ENCODE measurements at places on chromosomes 5 and 9.
A peak's percentile ranks its signal among the peaks of the same experiment; 100 is the strongest.

DNA sequence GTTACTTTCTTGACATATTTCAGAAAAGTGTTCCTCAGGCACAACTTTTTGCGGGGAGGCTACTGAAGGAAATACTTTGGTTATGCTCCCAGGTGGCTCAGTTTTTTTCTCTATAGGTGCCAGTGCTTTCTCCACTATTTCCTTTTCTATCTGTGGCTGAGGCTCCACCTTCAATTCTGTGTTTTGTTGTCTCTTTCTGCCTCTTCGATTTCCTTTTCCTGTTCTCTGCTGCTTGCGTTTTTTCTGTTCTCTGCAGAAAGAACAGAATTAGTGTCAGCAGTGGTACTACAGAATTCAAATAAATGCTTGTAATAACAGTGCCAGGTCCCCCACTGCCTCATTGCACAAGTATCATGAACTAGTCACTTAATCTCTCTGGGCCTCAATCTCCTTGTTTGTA, 7.0 kb downstream of the HEMGN start:
- no peak for DNase-seq

- no peak for DNase-seq
Measured at GRCh38 chr9:5920860-5921328, 30.2 kb downstream of the MLANA start.

DNA sequence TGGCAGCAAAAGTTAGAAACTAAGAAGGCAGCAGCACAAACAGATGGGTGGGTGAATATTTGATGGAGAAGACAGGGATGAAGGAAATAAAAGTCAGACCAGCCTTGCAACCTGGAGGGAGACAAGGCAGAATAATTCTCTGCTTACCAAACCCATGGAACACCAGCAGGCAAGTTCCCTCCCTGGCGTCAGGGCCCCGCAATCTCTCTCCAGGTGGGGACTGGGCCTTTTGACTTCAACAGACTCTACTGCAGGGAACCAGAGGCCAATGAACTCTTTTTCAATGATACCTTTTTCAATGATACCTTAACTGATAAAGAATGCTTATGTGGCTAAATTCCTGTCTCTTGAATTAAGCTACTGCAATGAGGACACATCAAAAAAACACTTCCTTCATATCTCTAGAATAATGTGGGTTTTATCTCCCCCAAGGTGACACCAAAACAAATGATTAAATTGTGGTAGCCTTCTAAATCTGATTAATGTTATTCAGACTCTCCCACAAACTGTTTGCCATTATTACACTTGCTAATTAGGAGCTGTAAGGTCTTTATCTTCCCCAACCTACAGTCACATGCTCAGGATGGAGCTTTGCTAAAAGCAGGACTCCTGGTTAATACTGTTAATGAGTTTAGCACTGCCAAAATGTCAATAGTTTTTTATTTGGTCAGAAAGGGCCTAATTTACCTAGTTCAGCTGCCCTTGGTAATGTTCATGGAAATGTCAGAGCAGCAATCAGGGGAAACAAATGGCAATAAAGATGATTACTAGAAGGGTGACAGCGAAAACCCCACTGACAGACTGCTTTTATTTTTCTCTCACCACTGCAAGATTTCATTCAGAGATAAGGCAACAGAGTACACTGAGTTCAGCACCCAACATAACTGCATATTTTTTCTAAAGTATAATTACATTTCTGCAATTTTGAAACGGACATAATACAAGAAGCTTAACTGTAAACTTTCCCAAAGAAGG, 165.5 kb downstream of the TSSK1B start:
- no peak for DNase-seq

DNA sequence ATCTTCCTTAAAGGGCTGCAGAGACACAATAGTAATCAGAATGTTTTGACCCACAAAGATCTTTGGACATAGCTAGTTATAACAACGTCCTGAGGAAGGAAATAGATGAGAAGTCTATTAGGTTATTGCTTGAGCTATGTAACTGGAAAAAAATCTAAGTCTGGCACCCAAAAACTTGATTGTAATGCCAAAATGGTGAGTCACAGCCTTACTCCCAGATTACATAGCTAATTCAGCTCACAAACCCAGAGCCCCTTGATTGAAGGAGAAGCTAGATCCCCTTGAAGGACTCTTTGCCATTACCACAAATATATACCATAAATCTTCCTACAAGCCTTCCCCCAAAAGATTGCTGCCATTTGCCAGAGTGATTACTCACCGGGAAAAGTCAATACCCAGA, 341.8 kb upstream of the KIF2A start:
- peak; percentile 13 for DNase-seq

GRCh38 chr9:123940721-123941523, 11.0 kb upstream of the DENND1A start:
- no peak for DNase-seq

DNA sequence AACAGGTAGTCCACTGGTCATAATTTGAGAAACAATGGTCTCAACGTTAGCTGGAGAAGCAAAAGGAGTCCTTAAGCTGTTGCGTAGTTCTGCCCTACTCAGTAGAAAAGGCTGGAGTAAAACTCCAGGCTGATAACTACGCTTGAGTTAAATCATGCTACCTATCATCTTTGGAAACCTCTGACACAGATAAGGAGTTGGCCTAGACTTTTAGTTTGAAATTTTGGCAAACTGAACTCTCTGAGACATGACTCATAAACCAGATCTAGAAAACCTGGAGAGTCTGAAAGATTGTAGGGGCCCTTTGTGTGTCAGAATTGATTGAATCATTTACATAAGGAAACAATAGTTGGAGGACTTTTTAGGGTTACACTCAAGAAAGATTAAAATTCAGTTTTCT, 26.3 kb downstream of the NMUR2 start:
- DNase-seq: no peak

DNA sequence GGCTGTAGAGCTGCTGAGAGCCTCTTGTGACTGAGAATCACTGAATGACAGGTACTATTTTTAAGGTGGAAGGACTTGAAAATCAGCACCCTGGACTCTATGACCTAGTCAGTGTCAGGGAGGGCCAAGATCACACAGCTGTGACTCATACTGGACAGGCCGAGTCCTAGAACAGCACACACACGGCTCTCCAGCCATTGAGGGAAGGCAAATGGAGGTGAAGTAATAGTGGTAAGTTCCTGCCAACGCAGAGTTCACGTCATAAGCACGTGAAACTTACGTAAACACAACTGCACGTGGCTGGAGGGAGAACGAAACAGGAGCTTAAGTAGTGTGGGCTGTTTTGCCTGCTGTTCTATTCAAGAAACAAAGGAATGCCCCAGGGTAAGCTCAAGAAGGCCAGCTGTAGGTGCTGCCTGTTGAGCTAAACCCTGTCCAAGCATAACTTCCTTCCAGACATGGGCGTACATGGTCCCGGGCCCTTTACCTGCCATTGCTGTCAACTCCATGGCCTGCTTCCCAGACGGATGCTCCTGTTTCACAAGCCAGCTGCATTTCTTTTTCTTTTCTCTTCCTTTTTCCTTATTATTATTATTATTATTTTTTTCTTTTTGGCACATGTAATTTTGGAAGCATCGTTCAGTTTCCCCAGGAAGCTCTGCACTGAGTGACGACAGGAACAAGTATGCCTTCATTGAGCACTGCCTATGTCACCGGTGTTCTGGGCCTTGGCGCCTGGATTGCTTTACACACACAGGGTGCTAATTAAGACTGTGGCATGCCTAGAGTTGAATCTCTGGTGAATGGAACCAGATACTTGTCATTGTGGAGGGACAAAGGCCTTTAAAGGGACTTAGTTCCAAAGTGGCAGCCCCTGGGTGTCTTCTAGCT, 10.2 kb upstream of the LCP2 start:
- DNase-seq: no peak

DNA sequence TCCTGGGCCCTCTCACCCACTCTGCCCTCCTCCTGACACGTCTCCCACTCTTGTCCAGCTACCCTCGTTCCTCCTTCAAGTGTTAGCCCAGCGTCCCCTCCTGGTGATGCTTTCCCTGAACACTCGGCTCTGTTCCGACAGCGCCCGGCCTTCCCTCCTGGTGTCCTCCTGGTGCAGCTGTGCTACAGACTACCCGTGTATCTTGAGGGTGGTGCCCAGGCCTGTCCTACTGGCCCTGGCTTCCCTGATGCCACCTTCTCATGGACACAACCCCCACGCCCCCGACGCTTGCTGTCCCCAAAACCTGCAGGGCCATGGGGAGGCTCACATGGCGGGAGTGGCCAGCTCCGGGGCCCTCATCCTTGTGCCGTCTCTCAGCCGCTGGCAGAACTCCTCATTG, 21.4 kb upstream of the SCGB3A1 start:
- no peak for DNase-seq

- no peak for DNase-seq
Measured at GRCh38 chr5:88679638-88680037, 203.3 kb downstream of the MEF2C start.

DNA sequence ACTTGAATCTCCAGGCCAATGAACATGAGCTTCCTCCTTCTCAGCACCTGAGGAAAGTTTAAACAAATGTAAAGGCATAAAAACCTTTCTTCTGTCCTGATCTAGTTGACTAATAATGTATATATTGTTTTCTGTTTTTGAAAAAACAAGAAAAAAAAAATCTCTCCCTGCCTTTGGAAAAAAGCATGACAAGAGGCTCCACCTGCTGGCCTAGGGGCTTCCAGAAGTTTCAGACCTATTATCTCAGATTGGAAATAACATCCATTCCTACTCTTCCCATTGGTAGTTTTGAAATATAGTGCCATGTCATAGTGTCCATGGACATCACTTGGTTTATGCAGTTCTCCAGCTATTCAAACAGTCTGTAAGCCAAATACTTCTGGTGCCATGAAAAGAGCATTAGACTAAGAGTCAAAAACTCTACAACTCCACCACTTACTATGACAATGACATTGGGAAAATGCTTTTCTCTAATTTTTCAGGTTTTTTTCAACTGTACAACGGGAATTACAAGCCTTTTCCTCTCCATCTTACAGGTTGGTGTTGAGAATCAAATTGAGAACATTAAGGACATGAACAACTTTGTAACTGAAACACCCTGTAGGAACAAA, 409.6 kb upstream of the MPDZ start:
- no peak for DNase-seq

- no peak for DNase-seq
Measured at GRCh38 chr9:128633601-128634000, 23.0 kb downstream of the DYNC2I2 start.

DNA sequence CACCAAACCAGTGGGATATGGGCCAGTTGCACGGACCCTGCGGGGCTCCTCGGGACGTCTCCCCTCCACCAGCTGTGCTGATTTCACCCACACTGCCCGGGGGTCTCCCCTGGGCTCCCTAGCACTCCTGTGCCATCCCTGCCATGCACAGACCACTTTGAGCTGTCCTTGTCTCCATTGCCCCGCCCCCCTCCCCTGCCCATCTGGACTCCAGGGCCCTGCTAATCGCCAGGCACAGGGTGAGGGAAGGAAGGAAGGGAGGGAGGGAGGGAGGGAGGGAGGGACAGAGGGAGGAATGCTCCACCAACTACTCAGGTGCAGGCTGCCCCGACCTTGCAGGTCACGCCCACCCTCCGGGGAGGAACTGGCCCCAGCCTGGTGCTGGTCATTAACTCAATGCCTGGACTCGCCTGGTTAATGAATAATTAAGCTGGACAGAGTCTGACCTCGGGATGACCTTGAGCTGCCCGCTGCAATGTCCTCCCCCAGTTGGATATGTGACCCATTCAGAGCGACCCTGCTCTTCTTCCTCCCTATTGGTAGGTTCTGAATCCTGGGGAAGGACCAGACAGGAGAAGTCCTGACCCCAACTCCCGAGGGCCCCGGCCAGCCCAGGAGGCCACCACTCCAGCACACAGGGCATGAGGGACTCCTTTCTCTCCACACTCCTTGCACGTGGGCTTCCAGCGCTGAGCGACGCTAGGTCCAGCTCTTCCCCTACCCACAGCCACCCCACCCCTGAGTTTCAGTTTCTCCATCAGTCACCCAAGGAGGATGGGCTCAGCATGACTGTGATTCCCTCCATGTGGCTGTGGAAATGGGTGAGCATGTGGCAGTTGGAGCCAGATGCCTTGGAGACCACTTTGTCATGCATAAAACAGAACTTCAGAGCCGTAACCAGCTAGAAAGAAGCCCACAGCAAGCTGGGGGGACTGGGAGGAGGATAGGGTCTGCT, 62.1 kb downstream of the C9orf50 start:
- no peak for DNase-seq

DNA sequence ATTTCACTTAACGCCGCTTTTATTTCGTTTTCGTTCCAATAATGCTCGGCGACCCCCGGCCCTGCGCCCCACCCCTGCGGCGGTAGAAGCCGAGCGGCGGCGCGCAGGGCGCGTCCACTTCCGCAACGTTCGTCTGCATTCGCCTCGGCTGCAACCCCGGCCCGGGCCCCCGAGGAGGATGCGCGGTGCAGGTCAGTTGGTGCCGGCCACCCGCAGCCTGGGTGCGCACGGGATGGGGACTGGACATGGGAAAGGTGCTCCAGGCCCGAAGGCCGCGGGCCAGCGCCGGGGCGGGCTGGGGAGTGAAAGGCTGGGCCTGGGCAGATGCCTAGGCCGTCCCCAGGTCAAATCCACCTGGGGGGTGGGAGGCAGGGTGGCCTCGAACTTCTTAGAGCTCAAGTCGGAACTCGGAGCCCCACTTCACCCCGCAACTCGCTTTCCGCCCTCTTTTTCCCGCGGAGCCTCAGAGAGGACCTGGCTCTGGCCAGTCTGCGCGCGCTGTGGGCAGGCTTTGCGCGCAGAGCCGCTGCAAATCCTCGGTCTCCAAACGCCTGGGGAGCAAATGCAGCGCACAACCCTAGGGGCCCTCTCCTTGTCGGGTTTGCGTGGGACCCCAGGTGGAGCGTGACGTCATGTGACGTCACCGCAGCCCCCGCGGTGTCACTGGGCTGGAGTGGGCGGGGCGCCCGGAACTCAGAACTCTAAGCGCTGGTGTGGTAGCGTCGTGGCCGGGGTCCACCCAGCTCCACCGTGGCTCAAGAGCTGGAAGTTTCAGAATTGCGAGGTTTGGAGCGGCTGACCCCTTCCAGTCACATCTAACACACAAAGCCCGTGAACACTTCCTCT, 3.3 kb downstream of the TLX3 start:
- no peak for DNase-seq

GRCh38 chr9:24939109-24939850, 393.6 kb upstream of the IZUMO3 start:
- DNase-seq: no peak

GRCh38 chr5:170303549-170303948, 6.0 kb upstream of the LCP2 start:
- DNase-seq: no peak

DNA sequence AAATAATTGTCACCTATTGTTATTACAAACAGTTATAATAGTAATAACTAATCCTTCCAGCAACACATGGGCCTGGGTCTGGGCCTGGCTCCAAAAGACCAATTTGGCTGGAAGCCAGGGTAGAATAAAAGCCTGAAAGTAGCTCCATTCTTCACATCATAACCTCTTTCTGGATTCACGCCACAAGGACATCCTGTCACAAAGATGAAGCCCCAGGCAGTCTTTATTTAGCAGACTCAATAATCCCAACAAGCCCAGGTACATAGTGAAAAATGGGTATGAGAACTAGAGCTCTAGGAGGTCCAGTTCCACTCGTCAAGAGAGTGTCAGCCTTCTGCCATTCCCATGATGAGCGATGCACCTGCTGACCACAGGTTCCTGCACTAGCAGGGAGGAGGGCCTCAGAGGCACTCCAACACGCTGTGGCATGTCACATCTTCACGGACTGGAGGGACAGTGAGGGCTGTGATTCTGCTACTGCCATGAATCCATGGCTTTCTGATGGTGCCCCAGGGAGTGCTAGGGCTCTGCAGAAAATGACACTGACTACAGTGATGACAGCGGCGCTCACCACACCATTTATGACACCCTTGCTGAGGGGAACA, 124.9 kb downstream of the SPOCK1 start:
- DNase-seq: no peak

- DNase-seq: no peak
Measured at GRCh38 chr5:6193310-6193709, 185.0 kb downstream of the MED10 start.

GRCh38 chr9:132572921-132573320, 9.5 kb upstream of the BARHL1 start:
- no peak for DNase-seq
